ENCODE measurements at places on chromosomes 12 and 14. TPM values are rescaled to one million over a fixed set of nuclear protein-coding genes. Genes with fewer than 3 reads are reported as not detected.

The GMFB gene
- 19.1 TPM for polyA plus RNA-seq

DNA sequence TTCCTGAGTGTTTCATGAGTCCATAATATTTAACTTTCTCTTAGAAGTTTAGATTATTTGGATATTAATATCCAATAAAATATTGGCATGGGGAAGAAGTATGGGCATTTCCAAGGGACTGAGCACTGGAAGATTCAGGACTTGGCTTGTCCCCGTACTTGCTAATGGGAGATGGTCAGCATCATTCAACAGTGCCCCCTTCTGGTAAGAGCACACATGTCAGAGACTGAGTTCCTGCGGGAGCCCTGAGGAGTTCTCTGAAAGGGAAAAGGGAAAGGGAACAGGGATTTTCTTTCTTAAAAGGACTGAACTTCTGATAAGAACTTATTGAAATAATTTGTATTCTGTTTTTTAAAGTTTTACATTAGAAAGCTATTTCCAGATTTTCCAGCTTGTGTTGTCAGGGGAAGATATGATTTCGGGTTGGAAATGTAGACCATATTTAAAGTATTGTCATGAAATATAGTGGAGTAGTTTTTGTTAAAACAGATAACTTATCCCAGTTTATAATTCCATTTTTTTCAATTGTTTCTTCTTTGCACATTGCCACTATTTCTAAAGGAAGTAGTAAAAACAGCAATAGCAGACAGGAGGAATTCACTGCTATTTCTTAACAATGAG is 59.8 kb upstream of the C12orf71 start:
- no peak overlapping the region for H3K4me3 ChIP-seq
- no peak for DNase-seq
- H3K27me3 ChIP-seq: no peaks in the 10 kb centered on the region
- peaks cover 9% of the 10 kb centered on the region for H3K4me1 ChIP-seq

The CD27 gene
- 343 TPM for polyA plus RNA-seq

DNA sequence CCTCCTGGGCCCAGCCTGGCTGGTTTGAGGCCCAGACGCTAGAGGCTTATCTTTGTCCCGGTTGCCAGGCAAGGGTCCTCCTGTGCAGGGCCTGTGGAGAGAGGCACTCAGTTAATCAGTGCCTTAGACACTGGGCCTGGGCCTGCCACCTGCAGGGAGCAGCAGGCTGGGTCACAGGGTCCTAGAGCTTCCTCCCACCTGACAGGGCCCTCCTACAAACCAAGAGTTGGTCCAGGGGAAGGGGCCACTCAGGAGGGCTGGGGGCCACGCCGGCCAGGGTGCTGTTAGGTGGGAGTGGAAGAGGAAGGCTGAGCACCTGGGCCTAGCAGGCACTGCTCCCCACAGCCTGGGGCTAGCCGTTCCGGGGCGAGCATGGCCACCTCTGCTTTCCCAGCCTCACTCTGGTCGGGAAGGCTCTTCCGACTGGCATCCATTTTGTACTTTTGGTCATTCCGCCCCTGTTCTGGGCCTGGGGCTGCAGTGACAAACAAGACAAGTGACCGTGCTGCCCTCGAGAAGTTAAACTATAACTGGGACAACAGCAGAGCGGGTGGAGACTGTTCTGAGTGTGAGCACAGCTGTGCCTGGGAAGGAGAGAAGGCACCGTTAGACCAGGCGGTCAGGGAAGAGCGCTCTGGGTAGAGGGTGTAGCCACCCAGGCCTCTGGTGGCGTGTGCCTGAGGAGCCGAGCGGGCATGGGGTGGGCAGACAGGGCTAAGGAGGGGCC is 27.2 kb downstream of the FBRSL1 start:
- no peak for DNase-seq
- no peak overlapping the region for H3K4me3 ChIP-seq
- no peaks in the 10 kb centered on the region for H3K27me3 ChIP-seq
- H3K36me3 ChIP-seq: no peaks in the 10 kb centered on the region
- H3K27ac ChIP-seq: no peak overlapping the region

The KCNA1 gene
- polyA plus RNA-seq: not detected

GRCh38 chr14:36835128-36835527 is 173.5 kb downstream of the PAX9 start:
- H3K27ac ChIP-seq: no peak overlapping the region
- no peak for DNase-seq
- no peaks in the 10 kb centered on the region for H3K36me3 ChIP-seq
- no peaks in the 10 kb centered on the region for H3K4me1 ChIP-seq

DNA sequence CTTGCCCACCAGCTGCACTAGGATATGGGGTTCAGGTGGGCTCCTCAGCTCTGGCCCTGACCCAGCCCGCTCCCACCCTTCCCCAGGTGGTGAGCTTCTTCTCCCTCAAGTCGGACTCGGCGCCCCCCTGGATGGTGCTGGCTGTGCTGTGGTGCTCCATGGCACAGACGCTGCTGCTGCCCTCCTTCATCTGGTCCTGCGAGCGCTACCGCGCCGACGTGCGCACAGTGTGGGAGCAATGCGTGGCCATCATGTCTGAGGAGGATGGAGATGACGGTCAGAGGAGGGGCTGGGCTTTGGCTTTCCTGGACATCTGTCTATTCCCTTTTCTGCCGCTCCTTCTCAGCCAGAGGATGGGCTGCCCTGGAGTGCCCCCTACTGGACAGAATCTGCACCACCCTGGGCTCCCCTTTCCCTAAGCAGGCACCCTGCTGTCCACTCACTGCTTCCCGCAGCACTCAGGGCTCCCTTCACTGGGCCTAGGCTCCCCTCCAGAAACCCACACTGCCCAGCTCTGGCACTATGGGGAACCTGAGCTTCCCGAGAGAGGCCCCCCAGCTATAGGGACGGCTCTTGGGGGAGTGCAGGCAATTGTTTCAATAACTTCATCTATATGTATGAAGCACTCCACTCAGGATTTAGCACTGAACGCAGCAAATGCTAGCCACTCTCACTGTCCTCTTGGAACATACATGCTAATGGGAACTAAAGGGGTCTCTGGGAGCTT is 2.6 kb upstream of the P3H3 start:
- DNase-seq: peak; percentile 74
- H3K4me3 ChIP-seq: no peak overlapping the region
- H3K27me3 ChIP-seq: peaks cover 10% of the 10 kb centered on the region
- no peaks in the 10 kb centered on the region for H3K36me3 ChIP-seq
- peaks cover 36% of the 10 kb centered on the region for H3K4me1 ChIP-seq

GRCh38 chr12:39112064-39112463 is 206.7 kb upstream of the CPNE8 start:
- no peaks in the 10 kb centered on the region for H3K4me1 ChIP-seq
- no peak for DNase-seq
- H3K27me3 ChIP-seq: no peaks in the 10 kb centered on the region
- no peak overlapping the region for H3K4me3 ChIP-seq
- H3K36me3 ChIP-seq: no peaks in the 10 kb centered on the region

DNA sequence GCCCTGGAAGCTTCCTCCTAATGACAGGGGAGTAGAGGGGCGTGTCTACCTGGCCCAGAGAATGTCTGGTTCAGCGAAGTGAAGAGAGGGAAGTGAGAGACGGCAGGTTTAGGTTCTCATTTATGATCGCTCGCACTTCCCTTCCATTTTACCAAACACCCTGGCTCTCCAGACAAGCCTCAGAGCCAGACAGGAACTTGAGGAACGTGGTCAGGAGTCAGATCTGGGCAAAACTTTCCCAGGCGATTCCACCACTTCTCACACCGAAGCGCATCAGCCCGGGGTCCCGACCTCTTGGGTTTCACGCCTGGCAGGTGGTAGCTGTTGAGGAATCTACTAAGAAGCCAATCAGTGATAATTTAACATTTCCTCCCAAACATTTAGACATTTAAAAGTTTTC is 21.3 kb downstream of the ACTN1 start:
- H3K4me1 ChIP-seq: peaks cover 27% of the 10 kb centered on the region
- H3K4me3 ChIP-seq: no peak overlapping the region
- H3K27ac ChIP-seq: no peak overlapping the region
- H3K36me3 ChIP-seq: no peaks in the 10 kb centered on the region
- H3K27me3 ChIP-seq: no peaks in the 10 kb centered on the region

DNA sequence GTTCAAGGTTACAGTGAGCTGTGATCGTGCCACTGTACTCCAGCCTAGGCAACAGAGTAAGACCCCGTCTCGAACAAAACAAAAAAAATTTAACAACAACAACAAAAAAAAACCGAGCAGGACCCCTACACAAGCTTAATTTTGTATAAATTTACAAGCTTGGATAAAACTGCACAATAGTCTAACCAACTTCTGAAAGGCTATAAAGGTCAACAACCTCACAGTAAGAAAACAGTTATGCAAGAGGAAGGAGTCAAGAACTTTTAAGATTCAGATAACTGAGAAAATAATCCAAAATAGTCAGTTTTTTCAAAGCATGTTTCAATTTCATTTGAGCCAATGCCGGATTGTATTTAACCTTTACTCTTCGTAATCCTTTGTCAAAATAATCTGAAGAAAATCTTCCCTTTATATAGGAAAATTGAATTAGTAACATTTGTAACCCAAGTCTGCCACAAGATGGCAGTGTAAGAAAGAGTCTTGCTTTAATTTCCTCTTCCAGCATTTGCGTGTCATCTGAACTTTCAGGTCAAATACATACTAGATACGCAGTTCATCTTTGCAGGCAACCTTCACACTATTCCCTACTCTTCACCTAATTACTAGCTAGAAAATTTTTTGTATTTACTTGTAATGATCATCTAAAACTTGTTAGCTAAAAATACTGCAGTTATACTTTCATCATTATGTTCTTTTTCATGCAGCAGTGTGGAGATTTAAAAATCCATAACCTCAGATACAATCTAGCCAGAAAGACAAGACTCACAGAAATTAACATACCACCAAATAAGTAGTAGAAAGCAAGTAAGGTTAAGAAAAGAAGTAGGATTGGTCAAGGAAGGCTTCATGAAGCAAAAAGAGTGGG is 5.8 kb downstream of the CCNB1IP1 start:
- H3K4me1 ChIP-seq: peaks cover 10% of the 10 kb centered on the region
- no peaks in the 10 kb centered on the region for H3K27me3 ChIP-seq
- H3K27ac ChIP-seq: peak overlapping the region; percentile 17
- no peak overlapping the region for H3K4me3 ChIP-seq

The CEP170B gene
- not detected for polyA plus RNA-seq

The CPNE6 gene
- polyA plus RNA-seq: 0.04 TPM

DNA sequence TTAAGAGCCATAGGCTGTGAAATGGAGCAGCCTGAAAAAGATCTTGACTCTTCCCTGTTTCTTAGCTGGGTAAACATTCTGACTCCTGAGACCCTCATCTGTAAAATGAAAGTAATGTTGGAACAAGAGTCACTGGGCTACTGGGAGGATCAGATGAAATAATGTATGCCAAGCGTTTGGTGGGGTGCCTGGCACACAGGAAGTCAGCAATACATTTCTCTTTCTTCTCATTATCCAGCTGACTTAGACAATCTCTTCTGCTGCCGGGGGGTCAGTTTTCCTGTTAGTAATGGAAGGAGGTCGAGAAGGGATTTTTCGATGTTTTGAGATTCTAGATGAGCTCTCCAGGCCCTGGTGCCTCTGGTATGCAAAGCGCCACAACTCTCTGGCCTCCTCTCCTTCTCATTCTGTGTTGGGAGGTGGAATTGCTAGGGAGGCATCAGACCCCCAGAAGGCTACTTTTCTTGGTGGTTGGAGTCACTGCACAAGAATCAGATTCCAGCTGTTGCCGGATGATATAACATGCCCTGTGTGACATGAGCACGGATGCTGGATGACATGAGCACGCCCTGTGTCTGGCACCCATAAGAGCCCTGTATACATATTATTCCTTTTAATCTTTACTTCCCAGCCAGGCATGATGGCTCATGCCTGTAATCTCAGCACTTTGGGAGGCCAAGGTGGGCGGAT is 4.3 kb downstream of the OASL start:
- DNase-seq: no peak
- no peaks in the 10 kb centered on the region for H3K27me3 ChIP-seq
- peaks cover 3% of the 10 kb centered on the region for H3K36me3 ChIP-seq
- H3K4me1 ChIP-seq: peaks cover 62% of the 10 kb centered on the region

DNA sequence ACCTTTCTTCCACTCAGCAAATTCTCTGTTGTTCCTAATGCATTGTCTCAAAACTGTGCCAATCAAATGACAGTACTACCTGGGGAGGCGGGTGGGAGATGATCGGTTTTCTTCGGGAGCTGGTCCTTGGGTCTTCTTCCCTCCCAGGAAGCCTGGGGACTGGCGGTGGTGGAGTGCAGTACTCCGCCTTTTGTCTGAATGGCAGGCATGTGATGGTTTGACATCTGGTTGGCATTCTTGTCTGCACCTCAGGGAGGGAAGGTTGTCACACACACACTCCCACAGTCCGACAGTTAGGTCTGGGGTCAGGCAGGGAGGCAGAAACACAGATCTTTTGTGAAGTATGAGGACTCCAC is 114.8 kb downstream of the SNAPC1 start:
- H3K4me1 ChIP-seq: no peaks in the 10 kb centered on the region
- no peak for DNase-seq
- H3K27ac ChIP-seq: no peak overlapping the region
- H3K36me3 ChIP-seq: no peaks in the 10 kb centered on the region

The RPGRIP1 gene
- not detected for polyA plus RNA-seq

GRCh38 chr12:41419131-41419893 is 231.2 kb downstream of the PDZRN4 start:
- no peak for DNase-seq
- no peak overlapping the region for H3K4me3 ChIP-seq
- H3K4me1 ChIP-seq: no peaks in the 10 kb centered on the region
- H3K27me3 ChIP-seq: no peaks in the 10 kb centered on the region

DNA sequence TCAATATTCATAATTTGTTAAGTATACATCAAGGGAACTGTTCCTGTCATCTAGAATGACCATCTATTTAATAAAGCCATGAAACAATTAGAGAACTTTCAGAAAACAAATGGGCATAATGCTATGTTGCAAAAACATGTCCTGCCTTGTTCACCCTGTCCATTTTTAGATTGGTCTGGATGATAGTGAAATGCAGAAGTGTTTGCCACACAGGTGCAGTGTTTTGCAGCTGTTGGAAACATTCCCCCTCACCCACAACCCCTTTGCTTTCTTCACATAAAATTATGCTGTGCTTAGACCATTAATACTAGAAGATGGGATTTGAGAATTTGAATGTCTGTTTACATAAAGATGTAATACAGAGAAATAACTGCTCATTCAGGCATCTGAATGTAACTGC is 36.5 kb downstream of the LEMD3 start:
- no peaks in the 10 kb centered on the region for H3K36me3 ChIP-seq
- H3K27me3 ChIP-seq: no peaks in the 10 kb centered on the region
- H3K4me3 ChIP-seq: no peak overlapping the region
- no peak for DNase-seq
- peaks cover 43% of the 10 kb centered on the region for H3K4me1 ChIP-seq

- H3K4me3 ChIP-seq: no peak overlapping the region
- H3K27me3 ChIP-seq: no peaks in the 10 kb centered on the region
- H3K36me3 ChIP-seq: no peaks in the 10 kb centered on the region
- no peak for DNase-seq
- no peaks in the 10 kb centered on the region for H3K4me1 ChIP-seq
- no peak overlapping the region for H3K27ac ChIP-seq
Measured at GRCh38 chr12:32669584-32669983, 9.5 kb upstream of the DNM1L start.

DNA sequence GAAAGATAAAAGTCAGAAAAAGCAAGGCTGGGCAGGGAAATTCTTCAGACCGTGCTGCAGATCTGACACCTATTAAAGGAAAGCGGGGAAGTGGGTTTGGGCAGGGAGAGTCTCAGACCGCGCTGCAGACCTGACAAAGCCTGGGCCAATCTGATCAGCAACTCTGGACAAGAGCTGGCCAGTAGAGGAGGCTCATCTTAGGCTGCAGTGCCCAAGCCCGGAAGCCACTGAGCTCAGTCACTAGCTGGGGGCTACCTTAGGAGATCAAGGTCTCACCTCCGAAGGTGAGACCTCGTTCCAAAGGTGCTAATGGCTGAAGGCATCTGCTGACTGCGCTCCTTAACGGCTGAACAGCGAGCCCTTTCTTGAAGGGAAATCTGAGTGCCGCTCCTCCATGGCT is 60.2 kb downstream of the SINHCAF start:
- DNase-seq: no peak
- H3K36me3 ChIP-seq: no peaks in the 10 kb centered on the region
- H3K27ac ChIP-seq: no peak overlapping the region
- no peaks in the 10 kb centered on the region for H3K4me1 ChIP-seq
